Left lung (tissue), 14 donors: ENCODE measurements at places on chromosomes 5 and 9. TPM values are rescaled to one million over a fixed set of nuclear protein-coding genes. Genes with fewer than 3 reads are reported as not detected.
A peak's percentile ranks its signal among the peaks of the same experiment; 100 is the strongest.

- no peak overlapping the region for H3K27ac ChIP-seq
- DNase-seq = no peak
Observed at GRCh38 chr9:114216976-114217375, 61.6 kb downstream of the COL27A1 start.

DNA sequence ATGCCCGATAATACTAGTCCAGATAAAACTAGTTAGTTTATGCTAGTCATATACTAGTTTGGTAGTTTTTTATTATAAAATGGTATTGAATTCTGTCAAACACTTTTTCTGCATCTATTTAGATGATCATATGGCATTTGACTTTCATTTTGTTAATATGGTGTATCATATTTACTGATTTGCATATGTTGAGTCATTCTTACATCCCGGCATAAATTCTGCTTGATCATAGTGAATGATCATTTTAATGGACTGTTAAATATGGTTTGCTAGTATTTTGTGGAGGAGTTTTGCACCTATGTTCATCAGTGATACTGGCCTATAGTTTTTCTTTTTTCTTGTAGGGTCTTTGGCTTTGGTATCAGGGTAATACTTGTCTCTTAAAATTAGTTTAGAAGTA lies 365.6 kb downstream of the TAF11L14 start:
- H3K27me3 ChIP-seq = no peaks in the 10 kb centered on the region
- no peak for DNase-seq
- no peak overlapping the region for H3K27ac ChIP-seq

DNA sequence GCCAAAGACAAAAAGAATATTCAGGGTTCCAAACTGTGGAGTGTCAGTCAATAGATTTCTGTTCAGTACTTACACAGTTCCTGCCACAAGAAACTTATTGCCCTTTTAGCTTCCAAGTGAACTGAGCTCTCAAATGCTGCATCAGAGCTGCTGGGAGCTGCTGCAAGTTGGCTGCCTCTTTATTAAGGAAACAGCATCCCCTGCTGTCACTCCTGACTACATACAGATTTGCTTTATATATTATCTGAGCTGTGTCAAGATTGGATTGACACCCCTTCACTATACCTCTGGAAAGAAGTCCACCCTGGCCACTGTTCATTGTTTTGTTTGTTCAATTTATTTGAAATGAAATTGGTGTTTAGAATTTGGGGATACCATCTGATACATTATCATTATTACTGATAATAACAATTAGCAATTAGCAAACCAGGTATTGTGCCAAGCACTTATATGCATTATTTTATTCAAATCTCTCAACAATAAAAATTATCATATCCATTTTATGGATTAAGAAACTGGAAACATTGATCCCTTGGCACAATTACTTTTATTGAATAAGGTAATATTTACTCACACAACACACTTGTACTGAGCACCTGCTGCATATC lies 16.4 kb upstream of the C5orf58 start:
- H3K36me3 ChIP-seq = no peaks in the 10 kb centered on the region
- no peaks in the 10 kb centered on the region for H3K4me1 ChIP-seq
- no peak overlapping the region for H3K4me3 ChIP-seq
- no peaks in the 10 kb centered on the region for H3K27me3 ChIP-seq
- no peak overlapping the region for H3K27ac ChIP-seq

- peaks cover 12% of the 10 kb centered on the region for H3K27me3 ChIP-seq
- H3K4me3 ChIP-seq = peak overlapping the region; percentile 47
- peak; percentile 59 for DNase-seq
- H3K36me3 ChIP-seq = no peaks in the 10 kb centered on the region
Observed at GRCh38 chr9:114156657-114157421, 1.5 kb downstream of the COL27A1 start.

Gene IL9
- total RNA-seq = not detected

Gene BICD2
- 33.7 TPM for total RNA-seq
